ENCODE measurements at places on chromosomes 7 and 10.

DNA sequence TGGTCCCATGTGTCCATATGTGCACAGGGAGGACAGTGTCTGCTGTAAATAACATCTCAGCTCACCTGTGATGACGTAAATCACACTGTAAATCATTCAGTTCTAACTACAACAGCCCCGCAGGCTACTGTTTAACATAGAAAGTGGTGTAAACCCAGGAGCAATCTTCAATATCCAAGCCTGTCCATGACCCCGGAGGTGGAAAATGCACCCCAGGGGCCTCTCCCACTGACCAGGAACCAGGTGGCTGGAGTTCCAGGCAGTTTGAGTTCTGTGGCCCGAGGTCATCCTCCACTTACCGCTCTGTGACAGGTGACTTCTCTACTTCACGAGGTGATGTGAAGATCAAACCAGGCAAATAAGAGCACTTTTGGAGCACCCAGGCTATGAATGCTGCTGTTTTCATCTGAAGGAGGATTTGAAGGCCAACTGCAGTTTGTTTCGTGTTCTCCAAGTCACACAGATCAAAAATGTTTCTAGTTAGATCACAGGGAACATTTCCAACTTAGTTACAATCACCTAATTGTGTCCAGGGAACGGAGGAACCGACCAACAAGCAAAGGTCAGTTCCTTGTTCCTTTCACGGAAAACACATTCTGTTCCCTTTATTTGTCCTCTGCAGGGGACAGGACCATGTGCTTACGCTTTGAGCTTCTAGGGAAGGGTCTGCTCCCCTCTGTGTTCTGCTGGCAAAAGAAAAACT lies 131.8 kb downstream of the WDR37 start:
- peak; percentile 87 for DNase-seq

DNA sequence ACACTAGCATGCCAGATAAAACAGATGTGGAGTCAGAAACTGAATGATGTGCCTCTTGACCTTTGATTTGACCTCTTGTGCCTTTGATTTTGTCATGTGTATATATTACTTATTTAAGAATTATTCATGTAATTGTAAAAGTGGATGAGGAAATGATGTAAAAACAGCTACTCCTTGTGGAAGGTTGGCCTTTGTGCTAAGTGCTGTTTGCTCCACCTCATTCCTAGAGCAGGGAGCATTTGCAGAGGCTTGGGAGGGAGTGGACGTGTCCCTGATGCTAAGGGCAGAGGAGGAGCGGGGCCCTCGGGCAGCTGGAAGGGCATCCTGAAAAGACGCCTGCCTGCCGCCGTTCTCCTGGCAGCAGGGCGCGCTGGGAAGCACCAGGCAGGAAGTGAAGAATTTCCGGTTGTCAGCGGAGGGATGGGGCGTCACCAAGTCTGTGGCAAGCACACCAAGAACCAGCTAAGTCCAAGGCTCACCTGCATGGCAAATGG lies 197.6 kb upstream of the ZNF32 start:
- no peak for DNase-seq

DNA sequence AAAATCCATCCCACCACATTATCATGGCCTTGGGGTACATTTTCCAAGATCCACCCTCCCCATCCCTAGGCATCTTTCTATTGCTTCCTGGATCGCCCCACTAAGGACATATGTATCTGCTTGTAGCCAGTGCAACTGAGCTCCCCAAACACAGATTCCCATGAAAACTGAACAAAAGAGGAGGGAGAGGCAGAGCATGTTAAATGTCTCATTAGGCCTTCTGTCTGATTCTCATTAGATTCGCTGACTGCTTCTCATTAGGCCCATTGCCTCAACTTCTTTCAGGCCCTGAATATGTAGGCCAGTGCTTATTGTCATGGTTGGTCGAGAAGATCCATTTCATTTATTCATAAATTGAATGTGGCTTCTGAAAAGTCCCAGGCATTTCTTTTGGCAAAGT lies 698.9 kb downstream of the INHBA start:
- no peak for DNase-seq

DNA sequence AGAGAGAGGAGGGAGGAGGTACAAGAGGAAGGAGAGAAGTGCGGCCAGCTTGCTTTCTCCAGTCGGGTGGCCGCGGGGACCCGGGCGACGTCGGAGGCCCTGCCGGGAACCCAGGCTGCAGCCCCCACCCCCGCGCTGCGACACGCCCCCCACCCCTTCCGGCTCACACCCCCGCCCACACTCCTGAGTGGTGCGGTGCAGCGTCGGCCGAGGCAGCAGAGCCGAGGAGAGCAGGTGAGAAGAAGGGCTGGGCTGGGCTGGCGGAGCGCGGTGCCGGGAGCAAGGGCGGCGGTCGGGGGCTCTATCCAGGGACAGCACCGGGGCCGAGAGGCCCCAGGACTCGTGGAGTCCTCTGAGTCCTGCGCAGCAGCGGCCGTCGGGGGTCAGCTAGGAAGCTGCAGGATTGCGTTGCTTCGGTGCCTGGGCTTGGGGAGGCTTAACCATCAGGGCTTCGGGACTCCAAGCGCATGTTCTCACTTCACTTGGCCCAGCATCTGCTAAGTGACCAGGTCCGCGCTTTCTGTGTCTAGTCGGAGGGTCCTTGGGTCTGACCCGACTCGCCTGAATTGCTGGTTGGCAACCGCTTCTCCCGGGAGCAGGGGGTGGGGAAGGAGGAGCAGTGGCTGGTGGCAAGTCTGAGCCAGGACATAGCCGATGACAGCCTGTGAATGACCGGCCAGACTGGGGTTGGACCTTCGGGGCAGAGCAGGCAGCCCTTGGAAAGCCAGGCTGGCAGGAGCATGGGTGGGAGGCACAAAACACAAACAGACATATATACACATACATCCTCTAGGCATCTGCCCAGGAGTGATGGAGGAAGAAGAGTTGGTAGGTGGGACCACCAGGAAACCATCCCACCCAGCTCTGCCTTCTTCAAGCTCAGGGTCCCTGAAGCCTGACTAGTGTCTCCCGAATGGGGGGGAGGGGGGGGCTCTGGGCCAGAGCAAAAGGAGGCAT lies 683 bp downstream of the CHAT start:
- no peak for DNase-seq

Measured in globus pallidus (tissue), 1 donor.